ENCODE measurements at places on chromosomes 2 and 18.
A peak's percentile ranks its signal among the peaks of the same experiment; 100 is the strongest.

DNA sequence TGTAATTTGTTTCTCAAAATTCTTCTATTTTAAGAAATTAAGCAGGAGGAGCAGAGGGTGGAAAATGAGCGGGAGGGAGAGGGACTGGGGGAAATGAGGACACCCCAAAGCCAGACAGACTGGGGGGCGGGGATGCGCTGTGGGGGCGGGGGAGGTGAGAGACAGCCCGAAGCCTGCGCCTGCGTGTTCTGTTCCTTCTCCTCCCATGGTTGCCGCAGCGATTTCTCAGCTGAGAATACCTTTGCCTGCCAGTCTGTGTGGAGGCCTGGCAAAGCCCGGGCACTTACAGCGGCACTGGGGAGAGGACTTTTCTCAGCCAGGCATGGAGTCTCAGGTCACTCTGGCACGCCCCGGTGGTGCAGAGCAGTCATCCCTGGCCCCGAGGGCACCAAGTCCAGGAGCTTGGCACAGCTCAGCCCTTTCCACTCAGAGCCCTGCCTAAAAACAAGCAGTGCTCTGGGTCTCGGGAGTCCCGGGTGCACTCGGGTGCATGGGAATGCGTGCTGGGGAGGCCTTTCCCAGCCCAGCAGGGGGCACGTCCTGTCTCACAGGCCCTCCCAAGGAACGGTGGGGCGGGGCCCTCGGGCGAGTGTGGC is 289.3 kb upstream of the HS6ST1 start:
- peak; percentile 56 for DNase-seq

DNA sequence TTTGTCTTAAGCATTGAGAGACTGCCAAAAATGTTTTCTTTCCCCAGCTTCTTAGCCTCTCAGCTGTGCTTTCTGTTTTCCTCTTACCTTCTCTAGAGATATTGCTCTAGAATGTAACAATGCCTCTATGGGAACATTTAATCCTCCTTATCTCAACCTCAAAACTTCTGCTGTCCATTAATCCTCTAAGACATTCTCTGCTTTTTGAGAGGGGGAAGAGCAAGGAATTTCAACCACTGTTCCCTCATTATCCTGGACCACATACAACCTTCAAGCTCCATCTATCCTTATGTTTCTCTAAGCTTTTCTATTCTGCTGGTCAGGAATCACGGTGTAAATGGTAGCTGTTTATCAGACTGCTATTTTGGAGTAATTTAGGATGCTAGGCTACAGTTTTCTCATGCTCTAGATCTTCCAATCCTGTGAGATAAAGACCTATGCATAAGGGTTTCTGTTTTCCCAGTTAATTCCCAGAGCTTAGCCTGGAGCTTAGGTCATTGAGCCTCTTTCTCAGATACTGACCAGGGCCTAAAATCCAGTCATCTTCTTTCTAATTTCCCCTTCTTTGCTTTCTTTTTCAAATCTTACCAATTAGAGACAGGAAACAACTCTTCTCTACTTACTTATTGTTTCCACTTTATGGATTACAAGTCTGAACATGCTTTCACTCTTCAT is 282.0 kb downstream of the CALCRL start:
- DNase-seq: no peak

DNA sequence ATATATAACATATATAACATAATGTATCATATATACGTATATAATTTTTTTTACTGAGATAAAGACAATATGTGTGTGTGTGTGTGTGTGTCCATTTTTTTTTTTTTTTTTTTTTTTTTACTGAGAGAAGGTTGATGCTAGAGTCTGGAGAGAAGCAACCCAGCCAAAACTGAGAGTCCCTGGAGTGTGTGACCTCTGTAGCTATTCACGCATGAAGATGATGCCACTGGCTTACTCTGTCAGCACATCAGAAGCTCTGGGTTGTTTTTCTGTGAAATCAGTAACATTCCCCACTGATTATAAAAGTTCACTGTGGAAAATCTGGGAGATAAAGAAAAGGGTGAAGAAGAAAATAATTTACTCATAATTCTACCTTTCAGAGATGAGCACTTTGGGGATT is 27.2 kb downstream of the CCDC195 start:
- DNase-seq: no peak

DNA sequence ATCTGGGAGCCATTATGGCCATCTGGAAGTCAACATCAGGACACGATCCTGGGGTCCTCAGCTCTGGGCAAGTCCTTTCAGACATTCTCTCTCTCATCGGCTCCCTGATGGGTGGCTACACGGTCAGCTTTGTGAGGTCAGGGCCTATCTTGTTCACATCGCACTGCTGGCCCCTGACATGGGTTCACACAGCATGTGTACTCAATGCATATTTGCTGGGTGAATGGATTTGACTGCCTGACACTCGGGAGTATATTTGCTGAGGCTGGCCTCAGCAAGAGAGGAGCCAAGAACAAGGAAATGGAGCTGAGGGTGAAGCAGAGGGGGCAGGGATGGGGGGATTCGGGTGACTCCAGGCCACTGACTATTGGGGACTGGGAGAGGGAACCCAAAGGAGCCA is 50.5 kb downstream of the SLC4A5 start:
- no peak for DNase-seq

GRCh38 chr2:64238799-64239198 is 94.6 kb upstream of the PELI1 start:
- no peak for DNase-seq
